ENCODE measurements at places on chromosomes 12 and 14.

- no peak for DNase-seq
These were observed 5.3 kb downstream of the A2ML1 start for GRCh38 chr12:8827551-8828256.

GRCh38 chr14:68893566-68893965, 85.5 kb downstream of the ACTN1 start:
- DNase-seq: no peak

- DNase-seq: no peak
These were observed 88.3 kb downstream of the STON2 start for GRCh38 chr14:81311778-81312177.

DNA sequence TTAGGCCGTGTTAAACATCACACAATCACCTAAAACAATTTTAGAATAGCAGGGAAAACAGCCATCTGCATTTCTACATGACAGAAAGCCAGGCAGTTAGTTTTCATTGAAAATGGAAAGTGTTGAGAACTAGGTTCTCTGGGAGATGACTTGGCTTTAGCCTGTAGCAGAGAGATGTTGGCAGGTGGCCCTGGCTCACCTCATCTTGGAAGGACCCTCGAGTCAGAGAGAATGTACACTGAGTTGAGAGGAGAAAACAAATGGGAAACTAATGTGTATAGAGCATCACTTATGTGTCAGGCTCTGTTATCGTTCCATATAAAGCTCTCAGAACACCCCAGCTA, 51.9 kb downstream of the SUSD6 start:
- no peak for DNase-seq

- no peak for DNase-seq
These were observed 17.2 kb upstream of the KIF26A start for GRCh38 chr14:104121142-104121541.

DNA sequence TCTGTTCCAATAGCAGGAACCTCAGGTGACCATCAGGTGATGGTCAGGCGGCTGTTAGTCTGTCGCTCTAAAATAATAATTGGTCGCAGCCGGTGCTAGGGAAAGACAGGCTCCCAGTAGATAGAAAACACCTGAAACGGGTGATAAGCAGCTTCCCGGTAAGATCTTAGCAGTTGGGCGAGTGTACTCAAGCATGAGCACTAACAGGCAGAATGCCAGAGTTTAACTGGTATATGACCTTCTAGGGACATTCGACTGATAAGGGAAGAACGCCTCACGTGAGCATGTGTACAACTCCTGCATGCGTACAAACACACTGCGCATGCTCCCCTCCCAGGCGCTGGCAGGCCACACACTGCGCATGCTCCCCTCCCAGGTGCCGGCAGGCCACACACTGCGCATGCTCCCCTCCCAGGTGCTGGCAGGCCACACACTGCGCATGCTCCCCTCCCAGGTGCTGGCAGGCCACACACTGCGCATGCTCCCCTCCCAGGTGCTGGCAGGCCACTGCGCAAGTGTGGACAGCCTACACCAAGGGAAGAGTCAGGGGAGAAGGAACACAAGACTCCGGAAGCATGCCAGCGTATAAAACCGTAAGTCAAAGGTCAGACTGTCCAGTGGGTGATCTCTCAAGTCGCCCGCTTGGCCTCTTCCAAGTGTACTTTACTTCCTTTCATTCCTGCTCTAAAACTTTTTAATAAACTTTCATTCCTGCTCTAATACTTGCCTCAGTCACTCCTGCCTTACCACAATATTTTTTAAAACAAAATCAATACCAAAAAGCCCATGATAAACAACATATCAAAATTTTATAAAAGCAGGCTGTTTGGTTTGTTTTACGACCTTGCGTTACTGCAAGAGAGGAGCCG, 24.5 kb downstream of the GPRC5D start:
- DNase-seq: peak; percentile 87

DNA sequence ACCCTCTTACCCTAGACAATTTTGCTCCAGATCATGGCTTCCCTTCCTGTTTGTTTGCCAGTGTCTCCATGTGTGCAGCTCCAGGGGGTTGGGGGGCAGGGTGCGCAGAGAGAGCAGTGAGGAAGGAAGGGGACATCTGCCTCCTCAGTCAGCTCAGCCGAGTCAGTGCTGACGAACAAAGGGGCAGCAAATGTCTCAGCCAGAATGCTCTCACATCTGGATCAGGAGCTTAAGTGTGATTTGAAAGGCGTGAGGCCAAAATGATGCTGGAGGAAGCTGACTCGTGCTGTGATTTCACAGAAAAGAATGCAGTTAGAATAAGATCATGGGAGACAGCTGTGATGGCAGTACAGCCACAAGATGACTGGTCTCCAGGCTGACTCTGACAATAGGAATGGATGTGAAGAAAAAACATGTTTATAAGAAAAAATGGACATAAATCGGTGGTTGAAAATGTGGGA, 27.1 kb upstream of the CDK17 start:
- peak; percentile 100 for DNase-seq

GRCh38 chr12:122013791-122014590, 7.7 kb upstream of the BCL7A start:
- no peak for DNase-seq

GRCh38 chr12:9643266-9643660, 26.2 kb upstream of the CLEC2D start:
- no peak for DNase-seq

DNA sequence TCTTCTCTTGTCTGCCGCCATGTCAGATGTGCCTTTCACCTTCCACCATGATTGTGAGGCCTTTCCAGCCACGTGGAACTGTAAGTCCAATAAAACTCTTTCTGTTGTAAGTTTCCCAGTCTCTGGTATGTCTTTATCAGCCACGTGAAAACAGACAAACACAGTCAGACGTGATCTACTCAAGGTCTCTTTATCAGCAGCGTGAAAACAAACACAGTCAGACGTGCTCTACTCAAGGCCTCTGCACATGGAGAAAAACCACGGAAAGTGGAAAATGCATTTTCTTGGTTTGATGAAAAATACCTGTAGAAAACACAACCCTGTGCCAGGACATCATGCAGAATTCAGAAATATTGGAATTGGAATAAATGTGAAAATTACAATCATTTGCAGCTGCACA, 1115.7 kb downstream of the TMEM121 start:
- no peak for DNase-seq

DNA sequence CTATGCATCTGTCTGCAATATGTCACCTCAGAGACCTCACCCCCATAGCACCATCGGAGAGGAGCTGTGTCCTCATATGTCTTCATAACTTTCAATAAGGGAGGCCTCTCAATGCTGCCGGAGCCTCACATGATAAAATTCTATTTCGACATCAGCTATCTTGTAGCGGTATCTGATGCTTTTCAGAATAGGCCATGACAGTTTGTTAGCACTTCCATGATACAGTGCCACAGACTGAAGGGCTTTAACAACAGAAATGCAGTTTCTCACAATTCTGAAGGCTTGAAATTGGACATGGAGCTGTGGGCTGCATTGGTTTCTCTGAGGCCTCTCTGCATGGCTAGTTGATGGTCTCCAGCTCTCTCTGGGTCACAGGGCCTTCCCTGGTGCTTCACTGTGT, 125.0 kb upstream of the PZP start:
- DNase-seq: no peak

DNA sequence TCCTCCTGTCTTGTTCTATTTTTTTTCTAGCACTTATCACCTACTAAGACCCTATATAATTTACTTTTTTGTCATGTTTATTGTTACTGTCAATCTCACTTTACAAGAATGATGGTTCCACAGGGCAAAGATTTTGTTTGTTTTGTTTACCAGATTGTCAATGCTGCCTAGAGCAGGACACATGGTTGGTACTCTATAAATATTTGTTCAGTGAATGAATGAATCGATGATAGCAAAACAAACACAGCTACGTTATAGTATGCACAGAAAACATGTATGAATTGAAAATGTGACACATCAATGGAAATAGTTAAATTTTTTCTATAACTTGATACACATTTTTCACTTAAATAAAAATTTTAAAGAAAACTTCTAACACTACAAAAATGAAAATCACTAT, 67.1 kb upstream of the KRR1 start:
- DNase-seq: no peak

DNA sequence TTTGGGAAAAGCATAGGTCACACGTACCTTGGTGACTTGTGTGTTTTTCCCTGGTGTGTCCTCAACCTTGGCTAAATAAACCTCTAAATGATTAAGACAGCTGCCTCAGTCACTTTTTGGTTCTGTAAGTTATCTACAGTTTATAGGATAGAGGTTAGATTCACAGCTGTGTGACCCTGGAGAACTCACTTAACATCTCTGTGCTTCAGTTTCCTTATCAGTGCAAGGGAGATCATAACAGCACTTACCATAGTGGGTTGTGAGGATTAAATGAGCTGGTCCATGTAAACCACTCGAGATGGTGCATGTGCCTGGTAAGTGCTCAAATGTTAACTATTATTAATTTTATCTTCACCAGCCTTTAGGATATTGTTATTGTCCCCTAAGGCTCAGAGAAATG, 35.4 kb upstream of the CHST11 start:
- DNase-seq: no peak

GRCh38 chr12:6158255-6158654, 33.8 kb upstream of the VWF start:
- DNase-seq: no peak
